ENCODE measurements at places on chromosomes 5 and 9.

- DNase-seq, result peak; percentile 72
Observed at GRCh38 chr9:111759762-111760639, 34.7 kb downstream of the SHOC1 start.

GRCh38 chr5:170067152-170067551 lies 38.5 kb upstream of the FOXI1 start:
- no peak for DNase-seq

- DNase-seq, result peak; percentile 83
Observed at GRCh38 chr9:127970401-127971313, 10.1 kb downstream of the EEIG1 start.

DNA sequence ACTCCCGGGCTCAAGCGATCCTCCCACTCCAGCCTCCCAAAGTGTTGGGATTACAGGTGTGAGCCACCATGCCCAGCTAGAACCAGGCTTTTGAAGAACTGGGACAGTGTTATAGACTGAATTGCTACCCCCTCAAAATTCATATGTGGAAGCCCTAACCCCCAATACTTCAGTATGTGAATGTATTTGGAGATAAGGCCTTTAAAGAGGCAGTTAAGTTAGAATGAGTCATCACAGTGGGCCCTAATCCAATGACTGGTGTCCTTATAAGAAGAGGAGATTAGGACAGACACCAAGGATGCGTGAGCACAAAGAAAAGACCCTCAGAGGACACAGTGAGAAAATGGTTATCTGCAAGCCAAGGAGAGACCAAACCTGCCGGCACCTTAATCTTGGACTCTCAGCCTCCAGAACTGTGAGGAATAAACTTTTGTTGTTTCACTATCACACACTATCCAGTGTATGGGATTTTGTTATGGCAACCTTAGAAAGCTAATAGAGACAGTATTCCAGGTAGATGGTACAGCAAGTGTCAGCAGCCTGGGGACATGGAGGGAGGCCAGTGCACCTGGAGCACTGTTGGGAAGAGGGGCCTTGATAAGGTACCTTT lies 31.4 kb upstream of the ERGIC1 start:
- no peak for DNase-seq

DNA sequence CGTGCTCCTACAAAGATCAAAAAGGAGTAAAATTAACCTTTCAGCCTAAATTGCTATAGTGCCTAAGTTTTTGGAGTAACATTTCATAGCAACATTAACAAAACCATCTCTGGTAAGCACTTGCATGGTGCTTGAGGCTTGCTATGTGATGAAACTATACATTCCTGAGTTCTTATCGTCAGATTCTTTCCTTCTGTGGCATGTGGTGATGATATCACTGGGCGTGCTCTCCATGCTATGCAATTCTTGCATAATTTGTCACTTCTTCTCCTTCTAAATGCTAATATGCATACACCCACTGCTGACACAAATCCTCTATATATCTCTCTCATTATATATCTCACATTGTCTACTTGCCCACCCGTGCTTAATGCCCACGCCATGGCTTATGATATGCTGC lies 2019.9 kb downstream of the MAT2B start:
- DNase-seq, result no peak

GRCh38 chr9:18268381-18268780 lies 205.6 kb upstream of the ADAMTSL1 start:
- DNase-seq, result no peak

DNA sequence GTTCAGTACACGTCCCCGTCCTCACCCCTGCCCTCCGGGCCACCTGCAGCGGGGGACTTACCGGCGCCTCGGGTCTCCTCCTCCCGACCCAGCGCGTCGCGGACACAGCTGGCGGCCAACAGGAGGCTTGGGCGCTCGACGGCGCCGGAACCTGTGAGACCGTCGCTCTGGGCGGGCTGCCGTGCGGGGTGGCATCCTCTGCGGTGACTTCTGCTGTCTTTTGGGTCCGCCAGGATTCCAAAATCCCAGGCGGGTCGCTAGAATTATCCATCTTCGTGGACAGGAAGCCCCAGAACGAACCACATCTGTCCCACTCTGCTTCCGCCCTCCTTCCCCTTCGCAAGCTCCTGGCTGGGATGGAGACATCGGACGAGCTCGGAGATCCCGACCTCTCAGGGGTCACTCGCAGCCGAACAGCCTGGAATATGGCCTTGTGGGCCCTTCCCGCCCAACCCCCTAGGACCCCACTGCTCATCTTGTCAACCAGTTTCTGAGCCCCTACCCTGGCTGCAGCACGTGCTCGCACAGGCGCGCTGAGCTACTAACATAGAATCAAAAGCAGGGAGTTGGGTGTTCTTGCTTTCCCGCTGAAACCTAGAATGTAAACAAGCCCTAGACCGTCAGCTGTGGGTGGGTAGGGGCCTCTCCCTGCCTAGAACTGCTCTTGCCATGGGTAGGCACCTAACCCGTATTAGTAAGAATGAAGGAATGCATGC lies 947 bp upstream of the MARCHF3 start:
- peak; percentile 22 for DNase-seq

DNA sequence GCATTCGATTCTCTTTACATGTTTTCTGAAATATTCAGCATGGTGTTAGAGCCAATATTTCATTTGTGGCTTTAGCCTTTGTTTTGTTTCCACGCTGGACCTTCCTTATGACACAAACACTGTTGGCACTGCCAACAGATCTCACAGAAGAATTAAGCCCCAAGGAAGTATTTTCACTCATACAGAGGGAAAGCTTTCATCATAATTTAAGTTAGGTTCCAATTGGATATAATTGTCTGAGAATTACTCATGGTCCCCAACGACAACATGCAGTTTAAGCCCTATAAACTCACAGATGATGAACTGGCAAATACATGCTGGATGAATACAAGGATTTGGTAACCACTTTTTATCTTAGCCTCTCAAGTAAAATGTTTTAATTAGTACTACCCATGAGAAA lies 259.5 kb downstream of the EBF1 start:
- no peak for DNase-seq

DNA sequence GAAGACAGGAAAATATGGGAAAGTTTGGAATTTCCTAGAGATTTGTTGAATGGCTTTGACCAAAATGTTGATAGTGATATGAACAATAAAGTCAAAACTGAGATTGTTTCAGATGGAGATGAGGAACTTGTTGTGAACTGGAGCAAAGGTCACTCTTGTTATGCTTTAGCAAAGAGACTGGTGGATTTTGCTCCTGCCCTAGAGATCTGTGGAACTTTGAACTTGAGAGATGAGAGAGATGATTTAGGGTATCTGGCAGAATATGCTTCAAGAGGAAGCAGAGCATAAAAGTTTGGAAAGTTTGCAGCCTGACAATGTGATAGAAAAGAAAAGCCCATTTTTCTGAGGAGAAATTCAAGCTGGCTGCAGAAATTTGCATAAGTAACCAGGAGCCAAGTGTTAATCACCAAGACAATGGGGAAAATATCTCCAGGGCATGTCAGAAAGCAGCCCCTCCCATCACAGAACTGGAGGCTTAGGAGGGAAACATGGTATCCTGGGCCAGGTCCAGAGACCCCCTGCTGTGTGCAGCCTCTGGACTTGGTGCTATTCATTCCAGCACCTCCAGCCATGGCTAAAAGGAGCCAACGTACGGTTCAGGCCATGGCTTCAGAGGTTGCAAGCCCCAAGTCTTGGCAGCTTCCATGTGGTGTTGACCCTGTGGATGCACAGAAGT lies 114.3 kb upstream of the STARD4 start:
- DNase-seq, result no peak

DNA sequence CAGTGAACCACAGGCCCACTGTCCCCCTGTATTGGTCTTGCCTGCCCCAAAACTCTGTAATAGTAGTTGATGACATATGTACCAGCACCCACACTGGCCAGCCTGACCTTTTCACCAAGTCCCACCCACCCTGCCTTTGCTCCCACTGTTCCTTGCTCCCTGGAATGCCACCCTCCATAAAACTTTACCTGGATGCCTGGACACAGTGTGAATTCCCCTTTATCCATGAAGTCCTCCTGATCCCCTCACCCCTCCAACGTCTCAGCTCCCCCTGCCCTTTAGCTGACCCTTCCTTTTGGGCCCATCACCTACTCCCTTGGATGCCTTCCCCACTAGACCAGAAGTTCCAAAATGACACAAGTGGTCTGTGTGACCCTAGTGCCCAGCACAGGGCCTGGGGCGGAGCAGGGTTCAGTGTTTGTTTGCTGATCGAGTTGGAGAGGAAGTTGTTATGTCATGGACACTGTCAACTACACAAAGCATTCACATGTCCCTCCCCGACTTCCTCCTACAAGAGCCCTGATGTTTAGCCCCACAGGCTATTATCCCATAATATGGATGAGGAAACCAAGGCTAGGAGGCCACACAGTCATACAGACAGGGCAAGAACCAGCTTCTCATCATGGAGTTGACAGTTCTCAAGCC lies 16.1 kb downstream of the AMBP start:
- DNase-seq, result no peak

DNA sequence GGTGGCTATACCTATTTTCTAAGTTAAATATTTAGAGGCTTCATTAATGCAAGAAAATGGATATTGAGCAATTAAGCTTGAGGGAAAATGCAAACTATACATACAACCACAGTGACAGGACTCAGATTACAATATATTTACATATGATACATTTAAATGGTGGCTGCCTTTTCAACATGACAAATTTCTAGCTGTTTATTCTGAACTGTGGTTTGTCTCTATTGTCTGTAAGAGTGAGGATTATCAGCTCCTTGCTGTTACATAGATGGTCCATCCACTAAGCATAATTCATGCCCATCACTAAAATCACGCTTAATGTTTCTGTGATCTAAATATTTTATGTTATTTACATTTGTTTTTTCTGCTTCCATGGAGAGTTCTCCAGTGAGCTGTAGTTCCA lies 81.1 kb upstream of the SGCD start:
- DNase-seq, result no peak
